Fibroblast of upper back skin (primary cell): ENCODE measurements at places on chromosomes 1 and 21.

GRCh38 chr1:71572038-71572437, 491.2 kb upstream of the ZRANB2 start:
- no peak for DNase-seq

GRCh38 chr1:48864913-48865312, 88.2 kb upstream of the BEND5 start:
- DNase-seq, result no peak

- DNase-seq, result no peak
Measured at GRCh38 chr1:202649553-202650392, 60.5 kb downstream of the SYT2 start.

GRCh38 chr1:50265790-50266314, 157.1 kb downstream of the ELAVL4 start:
- peak; percentile 57 for DNase-seq

DNA sequence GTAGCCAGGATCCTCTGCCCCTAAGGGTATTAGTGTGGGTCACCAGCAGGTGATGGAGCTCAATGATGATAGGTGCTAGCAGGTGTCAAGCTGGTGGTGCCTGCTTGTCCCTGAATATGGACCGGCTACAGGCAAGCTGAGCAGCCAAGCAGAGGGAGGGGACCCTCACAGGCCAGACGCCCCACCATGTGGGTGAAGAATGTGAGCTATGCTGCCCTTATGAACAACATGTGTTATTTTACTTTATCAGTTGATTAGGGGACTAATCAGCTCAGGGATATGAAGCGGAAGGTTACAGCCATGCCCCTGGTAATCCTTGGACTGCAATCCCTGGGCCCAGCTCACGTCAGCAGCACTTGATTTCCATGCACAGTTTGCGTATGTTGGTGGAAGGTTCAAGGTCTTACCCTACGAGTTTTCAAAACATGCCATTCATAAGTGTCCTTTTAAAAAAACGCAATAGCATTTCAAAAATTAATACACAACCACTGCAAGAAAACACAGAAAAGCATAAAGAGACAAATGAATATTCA, 106.0 kb downstream of the CDC7 start:
- DNase-seq, result no peak

- no peak for DNase-seq
Measured at GRCh38 chr1:18640228-18641004, 9.8 kb downstream of the PAX7 start.

DNA sequence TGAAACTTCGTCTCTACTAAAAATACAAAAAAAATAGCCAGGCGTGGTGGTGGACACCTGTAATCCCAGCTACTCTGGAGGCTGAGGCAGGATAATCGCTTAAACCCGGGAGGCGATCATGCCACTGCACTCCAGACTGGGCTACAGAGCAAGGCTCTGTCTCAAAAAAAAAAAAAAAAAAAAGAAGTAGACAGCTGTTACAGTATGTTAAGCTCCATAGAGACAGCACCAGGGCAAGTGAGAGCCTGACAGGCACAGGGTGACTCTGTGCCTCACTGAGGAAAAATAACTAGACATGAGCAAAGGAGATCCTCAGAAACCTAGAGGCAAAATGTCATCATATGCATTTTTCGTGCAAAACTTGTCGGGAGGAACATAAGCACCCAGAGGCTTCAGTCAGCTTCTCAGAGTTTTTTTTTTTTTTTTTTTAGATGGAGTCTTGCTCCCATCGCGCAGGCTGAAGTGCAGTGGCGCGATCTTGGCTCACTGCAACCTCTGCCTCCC, 9.0 kb upstream of the PRDX1 start:
- no peak for DNase-seq

DNA sequence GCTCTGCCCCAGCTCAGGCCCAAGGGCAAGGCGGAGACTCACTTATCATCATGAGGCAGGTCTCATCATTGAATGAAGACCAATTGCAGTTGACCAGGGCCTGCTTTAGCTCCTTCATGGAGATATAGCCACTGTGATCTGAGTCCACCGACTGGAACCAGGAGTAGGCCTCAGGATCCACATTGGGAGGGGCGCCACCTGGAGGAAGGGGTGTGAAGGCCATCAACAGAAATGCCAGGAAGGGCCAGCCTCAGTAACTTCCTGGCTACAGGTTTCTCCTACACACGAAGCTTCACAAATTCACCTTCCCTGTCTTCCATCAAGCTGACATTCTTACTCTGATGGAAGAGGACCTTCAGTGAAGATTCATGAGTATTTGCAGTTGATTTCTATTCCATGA, 11.6 kb downstream of the PEF1 start:
- DNase-seq, result no peak

- no peak for DNase-seq
Measured at GRCh38 chr1:158728510-158729225, 8.1 kb upstream of the OR6K3 start.

DNA sequence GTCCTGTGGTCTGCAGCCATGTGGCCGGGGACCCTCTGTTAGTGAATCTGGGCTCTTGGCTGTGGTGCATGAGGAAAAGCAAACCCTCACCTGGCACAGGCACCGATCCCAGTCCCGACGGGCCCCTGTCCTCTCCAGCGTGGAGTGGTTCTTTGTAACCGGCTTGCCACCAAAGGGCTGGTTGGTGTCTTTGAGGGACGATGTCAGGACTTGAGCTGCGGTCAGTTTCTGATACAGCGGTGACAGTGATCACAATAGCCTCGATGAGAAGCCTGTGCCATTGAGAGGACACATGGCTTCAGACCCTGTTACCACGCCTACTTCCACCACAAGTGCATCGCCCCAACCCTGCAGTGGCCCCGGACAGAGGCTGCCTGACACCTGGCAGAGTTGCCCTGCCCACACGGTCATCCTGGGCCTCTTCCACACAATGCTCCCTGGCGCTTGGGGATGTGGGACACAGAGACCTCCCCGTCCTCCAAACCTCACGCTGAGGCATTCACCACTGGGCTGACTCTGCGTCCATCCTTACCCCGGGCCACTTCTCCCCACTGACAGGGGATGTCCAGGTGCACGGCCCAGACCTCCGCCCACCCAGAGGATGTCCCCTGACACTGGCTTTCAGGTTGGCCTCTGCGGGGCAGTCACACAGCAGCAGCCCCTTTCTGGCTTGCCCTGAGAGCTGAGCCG, 18.8 kb upstream of the ACTRT2 start:
- no peak for DNase-seq

DNA sequence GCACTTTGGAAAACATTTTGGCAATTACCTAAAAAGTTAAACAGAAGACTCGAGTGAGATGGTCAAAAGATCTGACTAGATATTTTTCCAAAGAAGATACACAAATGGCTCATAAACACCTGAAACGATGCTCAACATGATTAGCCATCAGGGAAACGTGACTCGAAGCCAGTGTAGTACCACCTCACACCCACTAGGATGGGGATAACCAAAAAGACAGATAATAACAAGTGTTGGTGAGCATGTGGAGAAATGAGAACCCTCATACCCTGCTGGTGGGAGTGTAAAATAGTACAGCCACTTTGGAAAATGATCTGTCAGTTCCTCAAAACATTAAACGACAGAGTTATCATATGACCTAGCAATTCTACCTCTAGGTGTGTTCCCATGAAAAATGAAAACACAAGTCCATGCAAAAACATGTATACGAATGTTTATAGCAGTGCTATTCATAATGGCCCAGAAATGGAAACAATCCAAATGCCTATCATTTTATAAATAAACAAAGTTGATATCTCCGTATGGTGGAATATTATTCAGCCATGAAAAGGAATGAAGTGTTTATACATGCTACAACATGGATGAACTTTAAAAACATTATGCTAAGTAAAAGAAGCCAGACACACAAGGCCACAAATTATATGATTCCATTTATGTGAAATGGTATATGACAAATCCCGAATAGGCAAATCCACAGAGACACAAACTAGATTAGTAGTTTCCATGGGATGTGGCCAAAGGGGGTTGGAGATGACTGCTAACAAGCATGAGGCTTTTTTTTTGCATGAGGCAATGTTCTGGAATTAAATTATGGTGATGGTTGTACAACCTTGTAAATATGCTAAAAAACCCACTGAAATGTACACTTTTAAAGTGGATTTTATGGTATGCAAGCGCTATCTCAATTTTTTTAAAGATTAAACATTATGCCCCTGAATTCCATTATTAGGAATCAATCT, 625.3 kb downstream of the KIF26B start:
- DNase-seq, result peak; percentile 62

GRCh38 chr1:32518976-32519375, 20.3 kb upstream of the ZBTB8A start:
- DNase-seq, result no peak

GRCh38 chr1:213020016-213020415, 4.3 kb upstream of the ANGEL2 start:
- no peak for DNase-seq

DNA sequence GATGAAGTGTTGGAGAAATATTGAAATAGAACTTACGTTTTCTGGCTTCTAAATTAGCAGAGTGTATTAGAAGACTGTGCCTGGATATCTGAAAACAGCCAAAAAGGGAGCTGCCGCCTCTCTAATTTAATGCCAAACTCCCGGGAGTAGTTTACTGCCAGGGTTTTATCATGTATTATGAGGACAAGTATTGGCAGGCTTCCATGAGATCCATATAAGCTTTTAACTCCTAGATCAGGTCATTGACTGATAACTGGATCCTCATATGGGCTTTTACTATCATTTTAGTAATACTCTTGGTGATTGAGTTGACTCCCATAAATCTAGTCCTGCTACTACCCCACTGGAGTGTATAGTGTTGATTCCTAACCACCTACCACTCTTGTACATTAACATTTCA, 178.4 kb upstream of the CXADR start:
- DNase-seq, result no peak

DNA sequence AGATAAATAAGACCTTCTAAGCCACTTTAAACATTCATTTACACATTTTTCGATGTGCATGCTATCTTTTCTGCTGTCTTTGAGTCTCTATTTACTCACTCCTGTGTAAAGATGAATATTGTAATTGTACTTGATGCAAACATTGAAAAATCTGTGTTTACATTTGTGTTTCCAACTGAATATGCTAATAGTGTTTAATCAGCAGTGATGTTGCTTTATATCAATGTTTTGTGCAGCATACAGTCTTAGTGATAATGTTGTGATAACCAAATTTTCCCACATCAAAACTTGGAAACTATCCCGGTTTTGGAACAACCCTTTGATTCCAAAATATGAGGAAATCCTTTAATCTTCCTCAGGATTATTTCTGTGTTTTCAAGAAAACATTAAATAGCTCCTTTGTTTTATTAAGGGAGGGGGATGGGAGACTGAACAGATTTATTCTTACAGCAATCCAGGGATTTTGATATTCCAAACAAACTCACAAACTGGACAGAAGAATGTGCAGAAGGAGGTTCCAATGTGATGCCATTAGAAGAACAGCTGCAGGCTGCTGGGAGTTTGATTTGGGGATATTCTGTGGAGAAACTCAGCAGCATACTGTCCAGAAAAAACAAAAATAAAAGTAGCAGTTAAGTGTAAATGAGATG, 248.0 kb downstream of the S1PR1 start:
- DNase-seq, result no peak

GRCh38 chr1:91700332-91700731, 185.6 kb downstream of the TGFBR3 start:
- DNase-seq, result peak; percentile 85

DNA sequence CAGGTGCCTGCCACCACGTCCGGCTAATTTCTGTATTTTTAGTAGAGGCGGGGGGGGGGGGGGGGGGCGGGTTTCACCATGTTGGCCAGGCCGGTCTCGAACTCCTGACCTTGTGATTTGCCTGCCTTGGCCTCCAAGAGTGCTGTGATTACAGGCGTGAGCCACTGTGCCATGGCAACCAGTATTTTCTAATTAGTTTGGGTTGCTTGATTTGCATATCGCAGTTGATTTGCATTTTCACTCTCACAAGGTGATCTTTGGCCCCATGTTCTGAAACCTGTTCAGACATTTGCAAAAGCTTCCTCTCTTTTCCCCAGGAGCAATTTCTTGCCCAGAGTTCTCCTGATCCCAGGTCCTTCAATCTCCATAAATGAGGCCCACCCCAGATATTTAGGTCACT, 1.7 kb downstream of the TOR3A start:
- DNase-seq, result no peak

GRCh38 chr1:980602-981395, 1.1 kb downstream of the PERM1 start:
- DNase-seq, result no peak

- DNase-seq, result no peak
Measured at GRCh38 chr1:185568155-185569123, 165.8 kb upstream of the HMCN1 start.

- no peak for DNase-seq
Measured at GRCh38 chr1:240539769-240540414, 72.1 kb downstream of the GREM2 start.

- no peak for DNase-seq
Measured at GRCh38 chr1:53435151-53435550, 24.0 kb upstream of the DMRTB1 start.

GRCh38 chr1:11955221-11955620, 20.7 kb downstream of the PLOD1 start:
- no peak for DNase-seq

DNA sequence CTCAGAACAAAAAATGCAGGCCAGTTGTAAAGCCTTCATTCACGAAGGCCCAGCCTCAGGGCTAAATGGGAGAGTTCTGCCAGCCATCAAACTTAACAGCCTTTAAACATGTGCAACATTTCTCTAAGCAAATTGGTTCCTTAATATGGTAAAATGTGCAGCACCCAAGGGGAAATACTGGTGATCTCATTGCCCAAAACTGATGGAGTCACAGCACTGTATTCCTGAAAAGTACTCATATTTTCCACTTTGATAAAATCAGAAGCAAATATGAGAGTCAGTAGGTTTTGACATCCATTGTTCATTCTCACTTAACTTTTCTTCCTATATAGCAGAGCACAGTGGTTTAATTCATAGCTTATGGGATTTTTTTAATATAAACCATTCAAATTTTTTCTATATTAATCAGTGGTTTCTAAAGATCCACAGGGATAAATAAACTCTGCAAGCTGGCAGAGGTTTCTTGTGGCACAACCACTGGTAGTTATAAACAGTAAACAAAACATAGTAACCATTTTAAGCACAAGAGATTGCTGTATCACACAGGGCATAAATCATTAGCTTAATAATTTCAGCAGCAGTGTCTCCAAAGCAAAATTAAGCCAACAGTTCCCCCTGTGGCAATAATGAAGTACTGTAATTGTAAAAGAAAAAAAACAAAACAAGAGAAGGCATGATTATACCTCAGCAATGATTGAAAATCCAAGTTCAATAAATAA, 106.9 kb upstream of the LYPLAL1 start:
- DNase-seq, result peak; percentile 62

- DNase-seq, result no peak
Measured at GRCh38 chr1:229076195-229076594, 194.7 kb upstream of the RAB4A start.
